Stimulated activated CD4-positive, alpha-beta T cell treated with anti-CD3 and anti-CD28 coated beads, Interleukin-4, amount 100 ng/mL, for 4 hours (primary cell): ENCODE measurements at places on chromosomes 16 and 17.
A peak's percentile ranks its signal among the peaks of the same experiment; 100 is the strongest.

GRCh38 chr17:49061524-49061943 is 64.3 kb downstream of the IGF2BP1 start:
- no peak for DNase-seq

DNA sequence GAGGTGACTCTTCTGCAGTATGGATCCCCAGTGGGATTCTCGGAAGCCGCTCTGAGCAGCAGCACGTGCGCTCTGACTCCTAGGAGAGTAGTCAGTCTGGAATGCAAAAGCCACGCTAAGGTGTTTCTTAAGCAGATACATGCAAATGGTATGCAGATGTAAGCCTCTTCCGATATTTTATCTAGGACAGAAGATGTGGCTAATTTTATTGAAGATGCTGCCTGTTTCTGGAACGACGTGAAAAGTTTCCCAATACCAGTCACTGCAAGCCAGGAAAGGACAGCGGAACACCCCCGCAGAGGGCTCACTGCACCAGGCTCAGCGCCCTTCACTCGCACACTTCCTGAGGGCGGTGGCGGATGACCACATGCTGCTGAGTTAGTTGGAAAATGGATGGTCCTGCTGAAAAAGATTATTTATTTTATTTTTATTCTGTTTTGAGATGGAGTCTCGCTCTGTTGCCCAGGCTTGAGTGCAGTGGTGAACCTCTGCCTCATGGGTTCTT is 10.1 kb downstream of the FADS6 start:
- DNase-seq, result no peak

GRCh38 chr17:45226576-45226975 is 4.9 kb downstream of the FMNL1 start:
- no peak for DNase-seq

DNA sequence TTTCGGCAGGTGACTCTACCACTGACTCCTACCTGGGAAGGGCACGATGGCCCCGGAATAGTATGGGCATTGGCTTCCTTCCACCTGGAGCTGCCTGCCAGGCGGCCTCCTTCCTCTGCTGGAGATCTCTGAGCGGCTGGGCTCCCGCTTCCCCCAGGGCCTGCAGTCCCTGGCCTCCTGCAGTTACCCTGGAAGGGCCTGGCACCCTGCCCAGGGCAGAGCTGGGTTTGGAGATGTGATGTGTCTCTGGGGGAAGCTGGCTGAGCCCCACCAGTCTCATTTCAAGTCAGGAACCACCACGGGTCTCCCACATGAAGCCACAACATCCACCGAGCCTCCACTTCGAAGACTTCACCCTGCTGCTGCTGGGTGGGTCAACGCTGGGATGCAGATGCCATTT is 97.9 kb downstream of the IRF8 start:
- DNase-seq, result no peak

DNA sequence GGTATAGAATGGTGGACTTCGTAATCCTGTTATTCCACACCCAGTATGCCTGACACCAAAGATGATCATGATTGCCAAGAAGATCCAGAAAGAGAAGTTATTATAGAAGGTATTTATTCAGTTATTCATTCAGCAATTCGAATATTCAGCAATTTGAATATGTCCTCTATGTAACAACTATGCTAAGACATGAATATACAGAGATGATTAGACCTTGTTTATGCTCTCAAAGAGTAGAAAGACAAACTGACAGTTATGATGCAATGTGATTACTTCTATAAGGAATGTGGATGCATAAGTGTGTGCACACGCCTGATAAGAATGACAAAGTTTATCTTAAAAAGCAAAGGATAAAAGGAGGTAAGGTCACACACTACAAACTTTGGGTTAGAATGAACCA is 218.1 kb downstream of the CDH11 start:
- DNase-seq, result no peak

GRCh38 chr17:81153340-81153803 is 11.9 kb upstream of the PVALEF start:
- no peak for DNase-seq

GRCh38 chr16:10561001-10561400 is 19.4 kb downstream of the EMP2 start:
- DNase-seq, result no peak

DNA sequence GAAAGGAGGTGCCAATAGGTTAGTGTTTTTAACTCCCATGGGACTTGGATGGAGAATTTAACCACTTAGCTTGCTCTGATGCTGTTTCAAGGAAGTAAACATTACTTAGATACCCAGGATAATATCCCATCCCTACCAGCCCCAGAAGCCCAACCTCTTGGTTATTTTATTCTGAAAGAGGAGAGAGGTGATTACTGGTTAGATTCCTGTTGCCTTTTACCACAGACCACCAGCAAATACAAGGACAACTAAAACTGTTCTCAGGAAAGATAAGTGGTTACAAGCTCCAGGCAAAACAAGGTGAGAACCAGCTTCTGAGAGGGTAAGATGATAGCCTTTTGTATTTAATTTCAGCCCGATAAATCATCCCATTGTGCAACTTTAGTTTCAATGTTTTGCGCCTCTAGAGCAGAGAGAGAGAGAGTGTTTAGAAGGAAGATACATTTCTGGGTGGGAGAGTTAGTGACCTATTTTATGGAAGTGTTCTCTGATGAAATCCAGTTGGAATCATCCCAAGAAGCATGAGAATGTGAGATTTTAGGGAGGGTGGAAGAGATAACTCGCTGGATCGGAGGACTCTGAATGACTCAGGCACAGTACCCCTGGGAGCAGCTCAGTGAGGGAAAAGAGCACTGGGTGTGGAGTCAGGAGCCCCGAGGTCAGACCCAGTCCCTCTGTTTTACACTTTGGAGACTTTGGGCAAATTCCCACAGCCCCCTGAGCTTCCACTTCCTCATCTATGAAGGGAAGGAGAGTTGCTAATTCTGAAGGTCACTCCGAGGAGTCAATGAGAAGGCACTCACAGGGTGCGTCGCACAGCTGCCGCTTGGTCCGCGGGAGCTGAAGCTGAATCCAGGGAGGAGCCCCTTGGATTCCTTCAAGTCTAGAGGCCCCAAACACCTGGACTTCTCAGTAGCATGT is 12.1 kb downstream of the GLP2R start:
- no peak for DNase-seq

DNA sequence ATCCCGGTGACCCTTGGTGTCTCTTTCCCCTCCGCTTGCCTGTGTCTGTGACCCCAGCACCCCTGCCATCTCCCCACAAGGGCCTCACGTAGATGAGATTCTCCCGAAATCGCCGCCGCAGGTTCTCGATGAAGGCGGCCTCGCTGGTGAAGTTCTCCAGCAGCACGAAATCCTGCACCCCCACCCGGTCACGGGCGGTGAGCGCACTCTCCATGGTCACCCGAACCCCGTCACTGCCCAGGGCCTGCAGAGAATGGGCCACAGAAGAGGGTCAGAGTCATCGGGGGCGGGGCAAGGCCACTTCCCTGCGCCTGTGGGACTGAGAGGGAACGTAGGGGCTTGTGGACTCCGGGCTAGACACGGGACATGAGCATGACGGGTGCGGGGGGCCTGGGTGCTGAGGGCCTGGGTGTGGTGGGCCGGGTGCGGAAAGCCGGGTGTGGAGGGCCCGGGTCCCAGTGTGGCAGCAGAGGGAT is 8.4 kb downstream of the MYO1C start:
- no peak for DNase-seq

- no peak for DNase-seq
Measured at GRCh38 chr17:29368161-29368560, 22.0 kb upstream of the TAOK1 start.

DNA sequence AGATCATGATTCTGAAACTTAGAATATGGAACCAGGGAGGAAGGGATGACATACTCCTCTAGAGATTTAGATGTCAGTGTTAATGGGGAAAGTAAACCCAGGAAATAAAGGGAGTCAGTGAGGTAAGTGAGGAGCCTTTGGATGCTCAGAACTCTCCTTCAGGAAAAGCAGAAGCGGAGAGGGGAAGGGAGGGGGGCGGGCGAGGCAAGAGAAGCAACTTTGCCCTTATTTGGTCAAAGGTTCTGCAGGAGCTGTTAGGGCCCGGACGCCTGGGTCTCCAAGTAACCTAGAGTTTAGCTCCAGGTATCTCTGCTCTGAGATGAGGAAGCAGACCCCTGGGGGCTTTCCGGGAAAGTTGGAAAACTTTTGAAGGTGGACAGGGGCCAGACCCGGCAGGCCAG is 1.3 kb downstream of the PFN1 start:
- no peak for DNase-seq

GRCh38 chr16:83586461-83587200 is 221.1 kb upstream of the HSBP1 start:
- no peak for DNase-seq

GRCh38 chr17:7858522-7858810 is 663 bp downstream of the CYB5D1 start:
- peak; percentile 41 for DNase-seq

DNA sequence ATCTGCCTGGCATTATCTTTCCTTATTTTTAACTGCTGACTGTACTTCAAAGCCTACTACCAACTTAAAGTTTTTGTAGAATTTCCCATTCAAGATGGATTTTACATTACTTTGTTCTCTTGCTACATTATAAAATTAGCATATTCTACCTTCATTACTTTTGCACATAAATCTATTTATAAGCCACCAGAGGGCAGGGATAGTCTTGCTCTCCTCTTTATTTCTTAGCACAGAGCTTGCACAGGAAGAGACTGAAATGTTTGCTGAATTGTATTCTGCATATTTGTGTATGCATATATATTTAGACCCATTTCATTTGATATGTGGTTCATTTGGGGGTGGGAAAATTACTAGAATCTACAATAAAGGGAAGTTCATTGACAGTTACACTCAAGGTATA is 108.0 kb downstream of the SKAP1 start:
- DNase-seq, result no peak

- peak; percentile 68 for DNase-seq
Measured at GRCh38 chr16:11675561-11676511, 7.6 kb downstream of the SNN start.

- DNase-seq, result no peak
Measured at GRCh38 chr17:72466199-72466598, 345.4 kb downstream of the SOX9 start.

DNA sequence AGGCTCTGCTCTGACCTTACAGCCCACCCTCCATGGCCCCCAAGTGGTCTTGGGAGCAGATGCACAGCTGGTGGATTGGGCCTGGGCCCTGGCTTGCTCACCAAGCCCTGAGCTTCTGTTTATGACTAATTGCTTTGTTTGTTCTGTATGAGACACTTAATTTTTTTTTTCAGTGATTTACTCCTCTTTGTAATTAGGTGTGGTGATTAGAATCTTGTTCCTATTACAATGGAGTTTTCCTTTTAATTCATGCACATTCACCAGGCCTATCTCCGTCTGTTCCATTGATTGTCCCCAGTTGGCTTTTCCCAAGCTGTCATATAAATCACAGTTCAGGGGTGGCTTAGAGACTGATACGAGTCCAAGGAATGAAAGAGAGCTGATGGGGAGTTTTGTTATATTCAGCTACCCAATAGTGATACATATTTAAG is 242.3 kb downstream of the CCDC182 start:
- DNase-seq, result no peak

DNA sequence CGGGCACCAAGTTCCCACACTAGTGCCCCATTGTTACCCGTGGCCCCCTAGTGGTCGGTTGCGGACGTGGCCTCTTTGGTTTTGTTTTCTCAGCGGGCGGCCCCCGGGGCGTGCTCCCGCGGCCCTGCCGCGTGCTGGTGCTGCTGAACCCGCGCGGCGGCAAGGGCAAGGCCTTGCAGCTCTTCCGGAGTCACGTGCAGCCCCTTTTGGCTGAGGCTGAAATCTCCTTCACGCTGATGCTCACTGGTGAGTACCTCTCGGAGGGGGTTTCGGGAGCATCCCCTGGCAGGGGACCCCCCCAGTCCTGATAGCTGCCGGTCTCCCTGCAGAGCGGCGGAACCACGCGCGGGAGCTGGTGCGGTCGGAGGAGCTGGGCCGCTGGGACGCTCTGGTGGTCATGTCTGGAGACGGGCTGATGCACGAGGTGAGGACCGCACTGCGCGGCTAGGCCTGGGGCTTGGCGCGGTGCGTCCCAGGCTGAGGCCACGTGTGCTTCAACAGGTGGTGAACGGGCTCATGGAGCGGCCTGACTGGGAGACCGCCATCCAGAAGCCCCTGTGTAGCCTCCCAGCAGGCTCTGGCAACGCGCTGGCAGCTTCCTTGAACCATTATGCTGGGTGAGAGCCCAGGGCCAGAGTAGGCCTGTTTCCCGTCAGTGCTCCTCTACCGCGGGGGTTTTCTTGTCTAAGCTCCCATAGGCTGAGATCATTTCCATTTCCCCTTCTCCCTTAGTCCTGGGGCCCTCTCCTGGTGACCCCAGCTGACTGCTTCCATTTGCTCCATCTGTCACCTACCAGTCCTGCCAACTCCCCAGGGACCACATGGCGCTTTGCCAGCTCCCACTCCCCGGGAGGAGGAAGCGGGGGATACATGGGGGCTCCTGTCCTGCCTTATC is 1.7 kb downstream of the SPHK1 start:
- peak; percentile 74 for DNase-seq
